NCI-H345 (cell line): ENCODE measurements at places on chromosomes 1 and 21.

- DNase-seq: no peak
Observed at GRCh38 chr1:89918794-89919155, 76.1 kb upstream of the ZNF326 start.

DNA sequence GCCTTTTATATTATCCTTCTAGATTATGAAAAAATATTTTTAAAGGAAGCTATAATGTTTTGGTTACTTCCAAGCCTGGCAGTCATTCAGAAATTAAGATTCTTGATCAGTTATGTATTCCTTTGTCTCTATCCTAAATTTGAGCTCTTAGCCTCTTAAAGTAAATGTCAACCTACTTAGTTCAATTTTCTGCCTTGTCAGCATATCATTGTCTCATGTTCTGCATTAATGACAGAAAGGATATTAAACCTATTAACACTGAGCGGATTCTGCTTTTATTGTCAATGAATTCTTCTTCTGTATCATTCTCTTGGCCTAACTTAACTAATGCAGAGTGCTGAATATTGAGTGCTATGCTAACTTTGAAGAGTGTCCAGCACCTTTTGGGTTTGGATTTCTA lies 56.0 kb downstream of the SDCCAG8 start:
- no peak for DNase-seq

DNA sequence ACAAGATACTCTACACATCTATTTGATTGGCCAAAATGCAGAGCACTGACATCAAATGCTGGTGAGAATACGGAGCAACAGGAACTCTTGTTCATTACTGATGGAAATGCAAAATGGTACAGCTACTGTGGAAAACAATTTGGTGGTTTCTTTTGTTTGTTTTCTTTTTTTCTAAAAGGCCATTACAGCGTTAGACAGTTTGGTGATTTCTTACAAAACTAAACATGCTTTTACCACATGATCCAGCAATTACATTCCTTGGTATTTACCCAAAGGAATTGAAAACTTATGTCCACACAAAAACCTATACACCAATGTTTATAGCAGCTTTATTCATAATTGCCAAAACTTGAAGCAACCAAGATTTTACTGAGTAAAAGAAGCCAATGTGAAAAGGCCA lies 66.4 kb upstream of the FBXO28 start:
- DNase-seq: no peak

DNA sequence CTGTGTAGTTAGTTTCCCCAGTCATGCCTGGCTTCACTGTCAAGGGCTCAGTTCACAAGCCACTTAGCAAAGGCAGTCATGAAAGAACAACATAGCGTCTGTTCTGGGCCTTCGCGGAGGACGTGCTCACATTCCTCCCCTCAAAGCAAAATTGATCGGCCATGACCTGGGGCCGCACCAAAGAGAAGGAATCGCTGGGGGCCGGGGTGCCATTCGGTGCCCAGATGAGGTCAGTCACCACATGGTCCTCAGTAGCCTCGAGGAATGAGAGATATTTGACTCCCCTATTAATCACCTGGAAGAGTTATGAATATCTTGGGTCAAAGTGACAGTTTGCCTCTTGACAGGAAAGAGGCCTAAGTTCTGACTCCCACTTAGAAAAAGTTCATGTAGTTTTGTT lies 251.1 kb upstream of the JUN start:
- no peak for DNase-seq

- no peak for DNase-seq
Observed at GRCh38 chr1:5915587-5916571, 76.3 kb downstream of the NPHP4 start.

DNA sequence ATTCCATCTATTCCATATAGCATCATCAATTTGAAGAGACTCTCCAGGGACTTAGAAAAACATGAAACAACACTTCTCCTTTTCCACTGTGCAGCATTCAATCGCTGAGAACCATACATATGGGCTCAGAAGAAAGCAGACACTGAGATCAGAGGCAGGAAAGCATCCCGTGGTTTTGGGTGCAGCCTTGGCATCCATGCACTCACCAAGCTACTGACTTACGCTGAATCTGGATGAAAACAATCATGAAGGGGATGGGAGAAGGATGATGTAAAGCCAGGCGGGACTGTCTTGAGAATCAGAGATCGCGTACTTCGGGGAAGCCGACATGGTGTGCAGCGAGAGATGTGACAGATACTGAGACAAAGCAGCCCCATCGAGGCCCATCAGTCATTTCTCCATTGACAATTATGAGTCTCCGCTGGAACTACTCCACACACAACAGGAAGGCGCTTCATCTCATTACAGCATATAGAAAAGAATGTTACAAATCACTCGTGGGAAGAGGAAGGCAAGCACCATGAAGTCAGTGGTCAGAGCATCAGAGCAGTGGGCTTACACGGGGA lies 2.3 kb upstream of the TIAM1 start:
- no peak for DNase-seq

GRCh38 chr21:14308234-14308633 lies 74.7 kb downstream of the HSPA13 start:
- no peak for DNase-seq

DNA sequence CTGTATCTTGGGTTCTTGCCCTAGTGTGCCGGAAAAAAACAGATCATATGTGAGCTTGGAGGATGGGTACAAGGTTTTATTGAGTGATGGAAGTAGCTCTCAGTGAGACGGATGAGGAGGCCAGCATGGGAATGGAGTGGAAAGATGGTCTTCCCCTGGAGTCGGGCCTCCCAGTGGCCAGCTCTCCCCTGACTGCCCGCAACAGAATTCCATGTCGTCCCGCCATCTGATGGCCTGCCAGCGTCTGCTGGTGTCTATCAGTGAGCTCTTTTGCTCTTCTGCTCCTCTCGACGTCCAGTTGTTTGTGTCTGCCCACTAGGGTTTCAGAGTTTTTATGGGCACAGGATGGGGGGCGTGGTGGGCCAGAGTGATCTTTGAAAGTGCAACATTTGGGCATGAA lies 315.2 kb upstream of the BRINP3 start:
- no peak for DNase-seq

GRCh38 chr1:155320661-155321617 lies at the start of gene RUSC1:
RUSC1 (plus strand) TSS chr1:155320894; CDS start chr1:155321774, 880 bp downstream.
- DNase-seq: peak; percentile 67

DNA sequence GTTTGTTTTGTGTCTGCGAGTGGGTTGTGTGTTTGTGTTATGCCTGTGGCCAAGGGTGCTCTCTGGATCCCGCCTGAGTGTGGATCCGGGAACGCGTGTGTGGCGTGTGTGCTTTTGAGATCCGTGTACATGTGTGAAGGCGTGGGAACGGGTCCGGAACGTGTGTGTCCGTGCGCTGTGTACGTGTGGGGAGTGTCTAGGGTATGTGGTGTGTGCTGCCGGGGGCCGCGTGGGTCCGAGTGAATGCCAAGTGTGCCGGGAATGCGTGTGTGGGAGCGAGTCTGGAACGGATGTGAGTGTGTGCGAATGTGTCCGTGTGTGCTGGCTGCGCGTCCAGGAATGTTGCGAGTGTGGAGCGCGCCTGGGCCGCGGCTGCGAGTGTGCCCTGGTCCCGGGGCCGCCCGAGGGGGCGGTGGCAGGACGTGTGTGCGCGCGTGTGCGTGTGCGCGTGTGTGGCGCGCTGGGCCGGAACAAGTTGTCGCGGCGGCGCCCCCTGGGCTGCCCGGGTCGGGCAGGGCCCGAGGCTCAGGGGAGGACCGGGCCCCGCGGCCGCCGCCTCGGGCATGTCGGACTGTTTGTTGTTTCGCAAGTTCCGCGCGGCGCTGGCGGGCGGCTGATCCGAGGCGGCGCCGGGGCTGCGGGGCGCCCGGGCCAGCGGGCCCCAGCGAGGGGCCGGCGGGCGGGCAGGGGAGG lies 953 bp downstream of the PTPRU start:
- peak; percentile 32 for DNase-seq

DNA sequence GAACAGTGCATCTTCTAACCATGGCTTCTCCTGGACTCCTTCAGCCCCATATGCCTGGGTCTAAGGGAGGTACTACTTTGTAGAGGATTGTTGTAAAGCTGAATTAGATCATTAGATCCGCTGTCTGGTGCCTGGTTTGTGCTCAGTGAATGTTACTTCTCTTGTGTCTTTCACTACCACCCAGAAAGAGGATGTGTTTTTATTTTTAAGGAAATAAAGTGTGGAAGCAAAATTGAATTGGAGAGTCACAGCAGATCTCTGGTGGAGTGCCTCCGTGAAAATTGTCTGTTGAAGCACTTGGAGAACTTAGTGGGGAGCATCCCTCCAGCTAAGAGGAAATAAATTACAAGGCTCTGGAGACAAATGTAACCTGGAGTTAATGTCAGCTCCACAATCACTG lies 101.8 kb upstream of the ARTN start:
- no peak for DNase-seq

- peak; percentile 44 for DNase-seq
Observed at GRCh38 chr1:44217809-44218410, 4.6 kb downstream of the DMAP1 start.

DNA sequence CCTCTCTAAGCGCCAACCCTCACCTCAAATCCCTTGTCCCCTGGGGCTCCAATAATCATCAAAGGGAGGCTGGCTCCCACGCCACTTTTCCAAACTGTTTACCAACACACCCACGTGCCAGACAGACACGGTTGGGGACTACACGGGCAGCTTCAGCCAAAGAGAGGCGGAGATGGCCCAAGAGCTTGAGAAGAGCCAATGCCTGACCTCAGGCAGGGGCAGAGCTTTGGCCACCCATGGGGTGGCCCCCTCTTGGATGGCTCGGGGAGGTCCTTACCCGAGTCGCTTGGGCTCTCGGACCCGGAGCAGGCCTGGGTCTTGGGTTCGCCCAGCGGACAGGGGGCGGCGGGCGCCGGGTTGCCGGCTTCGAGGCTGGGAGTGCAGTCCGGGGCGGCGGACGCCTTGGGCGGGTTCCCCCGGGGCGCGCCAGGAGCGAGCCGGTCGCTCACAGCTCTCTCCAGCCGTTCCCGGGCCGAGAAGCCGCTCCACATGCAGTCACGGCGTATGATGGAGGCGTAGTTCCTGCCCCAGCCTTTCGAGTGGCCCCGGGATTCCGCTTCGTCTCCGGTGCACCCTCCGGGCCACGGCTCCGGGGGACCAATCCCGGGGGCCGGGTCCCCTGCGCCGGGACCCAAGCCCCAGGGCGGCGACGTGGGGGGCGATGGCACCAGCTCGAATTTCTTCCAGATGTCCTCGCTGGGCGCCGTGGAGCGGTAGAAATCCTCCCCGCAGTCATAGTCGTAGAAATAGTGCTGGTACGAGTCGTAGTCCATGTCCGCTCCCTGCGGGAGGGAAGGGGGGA lies 854 bp downstream of the MYCL start:
- DNase-seq: peak; percentile 36

GRCh38 chr1:92951141-92951582 lies 10.1 kb downstream of the DIPK1A start:
- DNase-seq: no peak

GRCh38 chr1:88537787-88538186 lies 146.3 kb upstream of the PKN2 start:
- DNase-seq: no peak

GRCh38 chr1:65045022-65045817 lies 78.9 kb upstream of the JAK1 start:
- no peak for DNase-seq

GRCh38 chr21:17368748-17369363 lies 144.0 kb upstream of the CXADR start:
- DNase-seq: no peak

DNA sequence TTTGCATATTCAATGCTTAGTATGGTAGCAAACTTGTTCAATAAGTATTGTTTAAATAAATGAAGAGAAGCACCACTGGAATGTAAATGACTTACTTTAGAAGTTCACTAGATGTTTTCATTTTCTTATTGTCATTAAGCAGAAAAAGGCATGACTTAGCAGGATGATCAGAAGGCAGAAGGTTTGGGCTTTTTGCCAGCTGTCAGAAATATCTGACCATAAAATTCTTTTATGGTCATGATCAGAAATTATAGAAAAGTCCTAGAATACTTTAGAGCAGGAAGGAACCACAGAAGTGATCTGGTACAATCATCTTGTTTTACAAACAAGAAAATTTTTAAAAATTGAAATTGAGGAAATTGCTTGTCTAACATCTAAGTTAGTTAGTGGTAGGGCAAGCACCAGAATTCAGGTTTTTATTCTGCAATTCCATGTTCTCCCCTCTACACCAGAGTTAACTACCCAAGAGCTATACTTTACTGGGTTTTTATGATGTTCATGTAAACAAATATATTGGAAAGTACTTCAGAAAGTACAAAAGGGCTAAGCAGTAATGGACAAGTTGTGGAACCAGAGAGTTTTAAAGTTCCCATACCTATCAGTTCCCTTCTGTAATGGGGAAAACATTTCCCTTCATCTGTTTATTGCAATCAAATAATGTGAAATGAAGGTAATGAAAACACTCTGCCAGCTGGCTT lies 10.1 kb downstream of the FMO5 start:
- no peak for DNase-seq

DNA sequence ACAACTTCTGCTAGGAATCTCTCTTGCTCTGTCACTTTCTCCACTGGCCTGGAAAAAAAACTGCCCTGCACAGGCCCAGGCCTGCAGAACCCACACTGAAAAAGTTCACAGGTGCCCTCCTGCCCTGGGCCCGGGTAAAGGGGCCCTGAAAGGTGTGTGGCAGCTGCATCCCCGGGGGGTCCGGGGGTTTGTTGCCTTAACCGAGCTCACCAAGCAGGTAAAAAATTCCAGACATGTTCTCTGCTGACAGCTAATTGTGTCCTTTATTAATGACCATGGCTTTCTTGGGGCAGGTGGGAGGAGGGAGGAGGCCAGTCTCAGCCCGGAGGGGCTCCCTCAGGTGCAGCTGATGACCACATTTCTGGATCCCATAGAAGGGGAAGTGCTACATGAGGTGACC lies 122.9 kb downstream of the LACTBL1 start:
- no peak for DNase-seq

- no peak for DNase-seq
Observed at GRCh38 chr1:48704736-48705135, 72.0 kb downstream of the BEND5 start.

GRCh38 chr1:79588719-79589118 lies 582.2 kb upstream of the ADGRL4 start:
- DNase-seq: no peak

GRCh38 chr1:174871886-174872285 lies 127.9 kb upstream of the CACYBP start:
- peak; percentile 33 for DNase-seq
